H1 (cell line): ENCODE measurements at places on chromosomes 5 and 9.

DNA sequence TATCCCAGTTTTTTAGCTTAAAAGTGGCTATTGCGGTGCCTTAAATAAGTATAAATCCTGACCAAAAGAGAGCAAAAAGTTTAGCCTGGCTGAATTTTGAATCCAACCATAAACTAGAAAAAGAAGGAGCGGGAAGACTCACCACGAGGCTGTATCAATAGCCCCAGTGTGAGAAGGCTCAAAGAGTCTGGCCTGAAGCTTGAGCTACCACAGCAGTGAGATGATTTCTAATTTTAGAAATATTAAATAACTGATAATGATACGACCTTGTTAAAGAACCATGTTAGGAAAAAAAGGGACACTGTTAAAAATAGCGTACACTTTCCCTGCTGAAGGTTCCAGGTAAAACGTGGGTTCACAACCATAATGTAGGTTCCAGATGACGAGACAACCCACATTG lies 134.1 kb upstream of the ZNF462 start:
- no peak overlapping the region for H3K4me3 ChIP-seq
- no peak overlapping the region for H3K27ac ChIP-seq
- no peaks in the 10 kb centered on the region for H3K36me3 ChIP-seq
- no peak for DNase-seq
- no peaks in the 10 kb centered on the region for H3K4me1 ChIP-seq

- no peak overlapping the region for H3K4me3 ChIP-seq
- no peaks in the 10 kb centered on the region for H3K4me1 ChIP-seq
- H3K27me3 ChIP-seq, result no peaks in the 10 kb centered on the region
- no peak for DNase-seq
- no peak overlapping the region for H3K27ac ChIP-seq
Measured at GRCh38 chr5:16819522-16820167, 116.4 kb downstream of the MYO10 start.

- no peak for DNase-seq
- no peaks in the 10 kb centered on the region for H3K36me3 ChIP-seq
Measured at GRCh38 chr5:126414874-126415502, 8.2 kb upstream of the GRAMD2B start.

- no peaks in the 10 kb centered on the region for H3K27me3 ChIP-seq
- no peaks in the 10 kb centered on the region for H3K36me3 ChIP-seq
- H3K4me3 ChIP-seq, result no peak overlapping the region
- H3K27ac ChIP-seq, result no peak overlapping the region
- DNase-seq, result no peak
- peaks cover 4% of the 10 kb centered on the region for H3K4me1 ChIP-seq
Measured at GRCh38 chr9:89597711-89598362, 7.0 kb upstream of the GADD45G start.

GRCh38 chr5:119330367-119331183 lies 25.2 kb upstream of the TNFAIP8 start:
- peaks cover 10% of the 10 kb centered on the region for H3K4me1 ChIP-seq
- H3K36me3 ChIP-seq, result no peaks in the 10 kb centered on the region
- no peaks in the 10 kb centered on the region for H3K27me3 ChIP-seq
- DNase-seq, result no peak
- H3K27ac ChIP-seq, result no peak overlapping the region

DNA sequence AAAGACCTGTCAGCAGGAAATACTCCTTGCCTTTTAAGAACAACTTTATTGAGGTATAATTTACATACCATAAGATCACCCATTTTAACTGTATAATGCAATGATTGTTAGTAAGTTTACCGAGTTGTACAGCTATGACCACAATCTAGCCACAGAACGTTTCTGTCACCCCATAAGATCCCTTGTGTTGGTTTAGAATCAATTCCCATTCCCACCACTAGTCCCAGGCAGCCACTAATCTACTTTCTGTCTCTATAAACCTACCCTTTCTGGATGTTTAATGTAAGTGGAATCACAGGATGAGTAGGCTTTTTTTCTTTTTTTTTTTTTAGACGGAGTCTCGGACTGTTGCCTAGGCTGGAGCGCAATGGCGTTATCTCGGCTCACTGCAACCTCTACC lies 4.4 kb downstream of the GPR107 start:
- H3K27me3 ChIP-seq, result no peaks in the 10 kb centered on the region
- no peak overlapping the region for H3K27ac ChIP-seq
- no peak for DNase-seq
- H3K4me3 ChIP-seq, result no peak overlapping the region
- H3K4me1 ChIP-seq, result peaks cover 3% of the 10 kb centered on the region

DNA sequence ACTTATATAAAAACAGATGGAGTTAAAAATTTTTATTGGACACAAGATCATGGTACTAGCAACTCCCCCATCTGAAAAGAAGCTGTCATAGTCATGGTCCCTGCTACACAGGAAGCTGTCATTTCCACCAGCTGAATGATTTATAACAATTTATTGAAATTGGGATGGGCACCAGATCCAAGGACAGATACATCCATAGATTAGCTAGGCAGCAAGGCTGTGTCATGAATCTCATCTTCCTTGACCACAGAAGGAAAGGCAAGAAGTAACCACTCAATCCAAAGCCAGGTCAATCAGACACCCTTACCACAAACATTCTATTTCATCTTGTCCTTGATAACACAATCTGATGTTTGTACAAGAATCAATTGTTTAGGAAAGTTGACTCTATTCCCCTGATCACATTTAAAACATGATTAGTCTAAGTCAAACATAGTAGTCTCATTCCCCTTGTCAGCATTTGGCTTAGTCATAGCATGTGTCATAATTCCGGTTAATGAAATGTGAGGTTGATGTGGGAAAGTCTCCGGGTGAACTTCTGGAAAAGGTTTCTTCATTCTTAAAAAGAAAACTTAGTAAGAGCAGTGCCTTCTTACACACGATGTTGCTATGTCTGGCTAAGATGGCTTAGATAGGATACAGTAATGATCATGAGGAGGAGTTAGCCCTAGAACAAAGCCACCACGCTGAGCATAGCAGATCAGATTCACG lies 462.6 kb upstream of the PAPPA start:
- DNase-seq, result no peak
- no peak overlapping the region for H3K4me3 ChIP-seq
- H3K27ac ChIP-seq, result no peak overlapping the region
- no peaks in the 10 kb centered on the region for H3K4me1 ChIP-seq
- no peaks in the 10 kb centered on the region for H3K27me3 ChIP-seq
- H3K36me3 ChIP-seq, result no peaks in the 10 kb centered on the region

- no peaks in the 10 kb centered on the region for H3K36me3 ChIP-seq
- no peak for DNase-seq
- H3K27me3 ChIP-seq, result peaks cover 3% of the 10 kb centered on the region
Measured at GRCh38 chr9:14316602-14317300, 2.8 kb upstream of the NFIB start.

GRCh38 chr5:176986280-176986679 lies 20.3 kb downstream of the UIMC1 start:
- H3K4me3 ChIP-seq, result no peak overlapping the region
- H3K27ac ChIP-seq, result no peak overlapping the region
- no peak for DNase-seq
- H3K36me3 ChIP-seq, result peaks cover 17% of the 10 kb centered on the region
- no peaks in the 10 kb centered on the region for H3K4me1 ChIP-seq
- H3K27me3 ChIP-seq, result no peaks in the 10 kb centered on the region

DNA sequence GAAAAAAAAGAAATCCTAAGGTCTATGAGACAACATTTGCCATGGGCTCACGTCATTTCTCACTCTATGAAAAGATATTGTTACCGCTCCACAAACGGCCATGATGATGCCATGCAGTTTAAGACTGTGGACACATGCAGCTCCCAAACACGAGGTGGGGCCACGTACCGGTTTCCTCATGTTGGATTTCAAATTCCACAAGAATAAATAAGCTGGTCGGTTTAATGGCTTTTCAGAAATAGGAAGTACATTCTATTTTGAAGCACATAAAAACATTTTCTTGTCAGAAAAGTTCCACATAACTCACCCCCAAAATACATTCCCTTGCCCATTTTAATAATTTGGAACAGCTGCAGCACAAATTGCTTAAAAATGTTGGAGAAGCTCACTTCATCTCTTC lies 130.6 kb downstream of the MYO10 start:
- H3K4me1 ChIP-seq, result no peaks in the 10 kb centered on the region
- no peak overlapping the region for H3K27ac ChIP-seq
- H3K4me3 ChIP-seq, result no peak overlapping the region
- no peaks in the 10 kb centered on the region for H3K27me3 ChIP-seq

DNA sequence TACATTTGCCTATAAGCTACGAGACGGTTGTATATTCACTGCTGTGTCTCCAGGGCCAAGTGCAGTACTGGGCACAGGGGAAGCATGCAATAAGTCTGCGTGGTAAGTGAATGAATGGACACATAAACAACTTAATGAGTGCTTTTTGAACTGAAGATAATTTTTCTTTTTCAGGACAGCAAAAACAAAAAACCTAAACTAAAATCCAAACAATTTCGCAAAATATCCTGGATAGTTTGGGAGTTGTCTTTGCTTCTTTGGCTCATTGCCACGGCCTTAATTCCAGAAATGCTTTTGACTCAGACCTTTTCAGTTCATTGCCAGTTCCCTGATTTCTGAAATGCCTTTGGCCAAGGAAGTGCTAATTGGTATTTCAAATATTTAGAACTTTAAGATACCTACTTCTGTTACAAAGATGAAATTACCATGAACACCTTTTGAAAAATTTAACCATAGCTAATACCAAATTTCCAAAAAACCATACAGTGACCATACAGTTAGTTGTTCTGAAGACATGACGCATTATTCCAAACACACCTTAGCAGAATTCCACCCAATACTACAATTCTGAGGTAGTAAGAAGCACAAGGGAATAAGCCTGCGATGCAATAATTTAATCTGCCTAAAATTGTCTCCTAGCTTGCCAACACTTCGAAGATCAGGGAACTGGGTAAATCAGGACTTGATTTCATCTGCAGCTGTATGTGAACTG lies 42.8 kb downstream of the TEK start:
- H3K4me3 ChIP-seq, result no peak overlapping the region
- no peak overlapping the region for H3K27ac ChIP-seq
- no peaks in the 10 kb centered on the region for H3K4me1 ChIP-seq
- no peaks in the 10 kb centered on the region for H3K27me3 ChIP-seq
- H3K36me3 ChIP-seq, result no peaks in the 10 kb centered on the region
- no peak for DNase-seq

DNA sequence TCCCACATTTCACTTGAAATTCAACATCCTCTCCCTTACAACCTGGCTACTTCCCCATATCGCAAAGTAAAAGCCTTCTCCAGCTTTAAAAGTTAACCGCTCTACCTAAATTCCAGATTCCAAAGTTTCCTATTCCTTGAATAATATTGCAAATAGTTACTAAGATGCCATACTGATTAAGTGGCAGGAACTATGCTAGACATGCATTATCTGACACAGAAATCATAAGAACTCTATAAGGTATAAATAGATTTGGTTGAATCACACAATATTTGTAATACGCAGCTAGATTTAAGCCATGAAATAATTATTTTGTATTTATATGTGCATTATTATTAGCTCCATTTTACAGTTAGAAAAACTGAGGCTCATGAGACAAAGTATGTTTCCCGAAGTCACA lies 92.8 kb downstream of the NFIB start:
- H3K27me3 ChIP-seq, result no peaks in the 10 kb centered on the region
- no peak overlapping the region for H3K4me3 ChIP-seq
- H3K4me1 ChIP-seq, result peaks cover 1% of the 10 kb centered on the region; the same call in 1 of the 2 replicates
- no peaks in the 10 kb centered on the region for H3K36me3 ChIP-seq
- no peak for DNase-seq
